ENCODE measurements at places on chromosomes 2 and 18.

DNA sequence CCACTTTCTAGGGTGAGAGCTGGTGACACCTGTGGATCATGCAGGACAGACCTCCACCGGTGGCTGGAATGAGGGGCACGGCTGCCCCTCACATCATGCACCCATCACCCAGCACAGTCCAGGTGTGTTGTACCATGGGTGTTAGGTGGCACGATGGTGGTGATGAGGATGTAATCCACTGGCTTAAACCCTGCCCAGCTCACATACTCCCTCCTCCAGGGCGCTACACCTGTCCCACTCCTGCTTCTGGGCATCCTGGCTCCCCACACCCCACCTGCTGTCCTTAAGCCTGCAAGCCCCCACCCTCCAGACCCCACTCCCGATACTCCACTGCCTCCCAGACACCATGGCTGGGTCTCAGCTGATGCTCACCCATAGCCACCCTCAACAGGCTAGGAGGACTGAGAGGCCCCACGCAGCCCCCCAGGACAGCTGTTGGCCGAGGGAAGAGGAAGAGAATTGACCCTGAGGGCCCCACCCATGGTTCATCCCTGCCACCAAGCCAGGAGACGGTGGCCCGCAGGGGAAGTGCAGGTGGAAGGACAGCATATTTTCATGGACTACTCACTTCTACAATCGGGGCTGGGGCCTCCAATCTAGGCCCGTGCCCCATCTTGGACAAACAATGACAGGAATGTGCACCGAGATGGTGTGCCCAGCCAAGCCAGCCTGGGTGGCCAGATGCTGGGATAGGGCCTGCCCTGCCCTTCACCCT lies 34.3 kb downstream of the MAL start:
- DNase-seq: no peak

GRCh38 chr2:46814160-46814961 lies 101.2 kb downstream of the MCFD2 start:
- peak; percentile 18 for DNase-seq

- DNase-seq: no peak
Measured at GRCh38 chr2:6806604-6807003, 59.1 kb downstream of the CMPK2 start.

- DNase-seq: no peak
Measured at GRCh38 chr18:76988031-76988826, 144.4 kb downstream of the MBP start.

DNA sequence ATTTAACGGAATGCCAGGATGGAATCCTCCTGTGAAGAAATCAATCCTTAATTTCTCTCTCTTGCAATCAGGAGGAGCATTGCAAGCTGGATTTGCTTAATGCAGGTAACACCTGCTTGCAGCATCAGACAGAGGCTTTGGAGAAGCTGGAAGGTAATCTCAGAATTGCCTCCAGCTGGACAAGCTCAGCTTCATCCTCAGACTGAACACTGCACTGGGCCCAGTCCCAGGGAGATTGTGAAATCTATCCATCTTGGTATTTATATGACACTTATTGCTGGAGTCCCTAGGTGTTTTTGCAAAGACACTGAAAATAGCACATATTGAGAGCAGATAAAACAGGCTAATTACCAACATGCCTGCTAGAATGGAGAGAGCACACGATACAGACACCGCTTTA lies 179.4 kb upstream of the SESTD1 start:
- DNase-seq: no peak

GRCh38 chr18:33711514-33711913 lies 133.5 kb downstream of the ASXL3 start:
- no peak for DNase-seq

DNA sequence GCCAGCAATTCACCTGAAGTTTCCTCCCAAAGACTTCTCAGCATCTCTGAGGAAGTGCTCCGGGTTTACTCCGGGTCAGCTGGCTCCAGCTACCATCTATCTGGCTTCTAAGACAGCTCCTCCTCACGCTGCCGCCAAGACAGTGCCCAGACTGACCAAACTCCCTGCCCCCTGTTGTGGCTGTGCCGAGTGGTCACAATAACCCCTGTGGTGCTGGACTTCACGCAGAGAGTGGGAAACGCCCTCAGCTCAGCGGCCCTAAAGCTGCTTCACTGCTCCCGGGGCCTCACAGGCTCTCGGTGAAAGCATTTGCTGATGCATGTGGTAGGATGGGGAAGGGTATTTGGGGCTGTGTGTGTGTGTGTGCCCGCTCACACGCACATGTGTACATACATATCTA lies 154.8 kb upstream of the ZNF236 start:
- no peak for DNase-seq
